ENCODE measurements at places on chromosomes 1 and 21.

DNA sequence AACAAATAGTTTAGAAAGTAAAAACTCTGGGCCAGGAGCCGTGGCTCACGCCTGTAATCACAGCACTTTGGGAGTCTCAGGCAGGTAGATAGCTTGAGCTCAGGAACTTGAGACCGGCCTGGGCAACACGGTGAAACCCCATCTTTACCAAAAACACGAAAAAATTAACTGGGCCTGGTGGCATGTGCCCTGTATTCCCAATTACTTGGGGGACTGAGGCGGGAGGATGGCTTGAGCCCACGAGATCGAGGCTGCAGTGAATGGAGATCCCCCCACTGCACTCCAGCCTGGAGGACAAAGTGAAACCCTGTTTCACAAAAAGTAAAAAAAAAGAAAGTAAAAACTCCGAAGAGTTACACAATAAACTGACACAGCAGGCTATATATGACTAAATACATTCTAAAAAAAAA lies 10.6 kb downstream of the CEP170 start:
- DNase-seq = no peak

DNA sequence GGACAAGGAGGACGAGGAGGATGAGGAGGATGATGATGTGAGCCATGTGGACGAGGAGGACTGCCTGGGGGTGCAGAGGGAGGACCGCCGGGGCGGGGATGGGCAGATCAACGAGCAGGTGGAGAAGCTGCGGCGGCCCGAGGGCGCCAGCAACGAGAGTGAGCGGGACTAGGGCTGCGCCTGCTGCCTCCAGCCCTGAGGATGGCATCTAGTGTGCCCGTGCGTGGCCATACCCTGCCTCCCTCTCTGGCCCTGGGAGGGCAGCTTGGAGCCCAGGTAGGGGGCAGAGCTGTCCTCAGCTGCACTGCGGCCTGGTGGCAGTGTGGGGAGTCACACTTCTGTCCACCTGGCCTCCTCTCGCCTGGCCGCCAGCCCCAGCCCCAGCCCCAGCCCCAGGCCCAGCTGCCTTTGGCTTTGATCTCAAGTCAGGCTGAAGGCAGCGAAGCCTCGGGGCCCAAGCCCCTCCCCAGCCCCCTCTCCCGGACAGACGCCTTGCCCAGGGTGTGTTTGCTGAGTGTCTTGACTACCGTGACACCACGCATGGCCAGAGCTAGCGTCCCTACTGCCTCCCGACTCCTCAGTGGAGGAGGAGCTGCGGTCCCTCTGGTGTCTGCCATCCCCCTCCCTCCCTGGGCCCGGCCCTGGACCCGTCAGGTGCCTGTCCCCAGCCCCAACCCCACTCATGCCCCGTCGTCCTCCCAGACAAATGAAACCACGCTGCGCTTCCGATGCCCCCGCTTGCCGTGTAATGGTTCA lies 155.2 kb downstream of the PEX14 start:
- DNase-seq = no peak

DNA sequence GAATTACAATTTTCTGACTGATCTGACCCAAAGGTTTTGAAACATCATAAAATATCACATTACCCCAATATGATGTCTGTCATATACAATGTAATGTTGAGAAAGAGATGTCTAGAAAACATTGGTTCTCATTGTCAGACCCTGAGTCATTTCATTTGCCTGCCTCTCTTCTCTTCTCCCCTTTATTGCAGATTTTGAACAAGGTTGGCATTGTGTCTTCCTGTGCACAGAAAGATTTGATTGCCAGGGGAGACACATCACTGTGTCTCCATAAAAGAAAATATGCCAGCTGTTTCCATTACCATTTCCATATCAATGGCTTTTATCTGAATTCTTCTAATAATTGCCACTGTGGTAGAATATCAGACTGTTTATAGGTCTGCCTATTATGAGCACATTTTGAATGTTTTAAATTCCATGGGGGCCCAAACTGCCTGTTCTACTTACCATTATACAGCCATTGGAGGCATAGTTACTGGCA lies 65.6 kb downstream of the IFI44 start:
- no peak for DNase-seq

- no peak for DNase-seq
These were observed 90.5 kb downstream of the PTPRC start for GRCh38 chr1:198729195-198729863.

GRCh38 chr1:91891969-91892368 lies 6.0 kb upstream of the TGFBR3 start:
- no peak for DNase-seq

GRCh38 chr1:150259758-150260669 lies 2.4 kb downstream of the CA14 start:
- DNase-seq = peak; percentile 96
